Lung microvascular endothelial cell (primary cell): ENCODE measurements at places on chromosomes 1 and 21. TPM values are rescaled to one million over a fixed set of nuclear protein-coding genes. Genes with fewer than 3 reads are reported as not detected.

CLCA4 gene
- not detected in 2 replicates for total RNA-seq

IGSF9 gene
- under 0.01 TPM in 1 of 2 replicates, not detected in the other for total RNA-seq

LCE2C gene
- total RNA-seq: not detected in 2 replicates

AGL gene
- 5.0 and 6.3 TPM in 2 replicates for total RNA-seq

TMEM240 gene
- 1.1 and 1.4 TPM in 2 replicates for total RNA-seq

SLC30A7 gene
- total RNA-seq: 22.0 and 27.4 TPM in 2 replicates

LGR6 gene
- not detected in 2 replicates for total RNA-seq

UBL4B gene
- not detected in 2 replicates for total RNA-seq

CAMSAP2 gene
- 21.4 and 26.0 TPM in 2 replicates for total RNA-seq

MX2 gene
- under 0.01 and 0.40 TPM in 2 replicates for total RNA-seq

LEMD1 gene
- total RNA-seq: not detected in 2 replicates

TRIM67 gene
- not detected in 2 replicates for total RNA-seq

LCE1D gene
- not detected in 2 replicates for total RNA-seq

TDRD5 gene
- 0.20 and 0.22 TPM in 2 replicates for total RNA-seq

TAS1R1 gene
- not detected in 2 replicates for total RNA-seq

SYCP1 gene
- not detected in 2 replicates for total RNA-seq

GPR52 gene
- 0.22 and 0.99 TPM in 2 replicates for total RNA-seq

SFN gene
- total RNA-seq: 0.22 TPM in 1 of 2 replicates, not detected in the other

TBX19 gene
- total RNA-seq: 0.22 and 0.60 TPM in 2 replicates

UQCRHL gene
- total RNA-seq: 3.3 and 6.3 TPM in 2 replicates

TSACC gene
- 0.22 TPM in 1 of 2 replicates, not detected in the other for total RNA-seq

SRM gene
- total RNA-seq: 5.7 and 8.7 TPM in 2 replicates

SPRR2B gene
- total RNA-seq: not detected in 2 replicates

SPRR3 gene
- not detected in 2 replicates for total RNA-seq

CR2 gene
- not detected in 2 replicates for total RNA-seq
